ENCODE measurements at places on chromosomes 1 and 21.

- no peak for DNase-seq
These were observed 15.6 kb downstream of the BATF3 start for GRCh38 chr1:212684076-212684475.

GRCh38 chr1:108829498-108829916, 27.4 kb downstream of the AKNAD1 start:
- DNase-seq, result no peak

- DNase-seq, result no peak
These were observed 183.2 kb downstream of the MRPL39 start for GRCh38 chr21:25424048-25424447.

GRCh38 chr1:91397605-91398004, 7.0 kb downstream of the HFM1 start:
- DNase-seq, result no peak

- DNase-seq, result no peak
These were observed 24.4 kb upstream of the AGBL4 start for GRCh38 chr1:50047916-50048694.

DNA sequence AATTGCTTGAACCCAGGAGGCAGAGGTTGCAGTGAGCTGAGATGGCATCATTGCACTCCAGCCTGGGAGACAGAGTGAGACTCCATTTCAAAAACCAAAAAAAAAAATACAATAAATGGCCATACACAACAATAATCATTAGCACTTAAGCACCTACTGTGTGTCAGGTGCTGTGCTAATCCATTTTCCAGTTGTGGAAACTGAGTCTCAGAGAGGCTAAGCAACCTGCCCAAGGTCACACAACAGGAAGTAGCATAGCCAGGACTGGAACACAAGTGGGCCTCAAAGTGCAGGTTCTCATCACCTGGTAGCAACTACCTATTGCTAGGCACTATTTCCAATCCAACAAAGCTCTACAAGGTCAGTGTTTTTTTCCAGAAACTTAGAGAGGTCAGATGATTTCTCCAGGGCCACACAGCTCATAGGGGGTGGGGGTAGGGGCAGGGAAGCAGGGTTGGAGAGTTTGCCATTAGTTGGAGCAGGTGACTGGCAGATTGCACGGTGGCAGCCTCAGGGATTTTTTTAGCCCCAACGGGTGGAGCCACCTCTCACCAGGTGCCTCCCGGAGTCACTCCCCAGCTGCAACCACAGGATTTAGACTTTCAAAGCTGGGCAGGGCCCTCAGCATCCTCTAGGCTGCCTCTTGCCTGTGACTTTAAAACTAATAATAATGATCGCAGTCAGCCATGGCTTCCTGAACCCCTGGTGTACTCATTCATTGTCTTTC, 52.5 kb upstream of the ID3 start:
- DNase-seq, result no peak

- DNase-seq, result no peak
These were observed 51.2 kb upstream of the CSF3R start for GRCh38 chr1:36533897-36534296.

DNA sequence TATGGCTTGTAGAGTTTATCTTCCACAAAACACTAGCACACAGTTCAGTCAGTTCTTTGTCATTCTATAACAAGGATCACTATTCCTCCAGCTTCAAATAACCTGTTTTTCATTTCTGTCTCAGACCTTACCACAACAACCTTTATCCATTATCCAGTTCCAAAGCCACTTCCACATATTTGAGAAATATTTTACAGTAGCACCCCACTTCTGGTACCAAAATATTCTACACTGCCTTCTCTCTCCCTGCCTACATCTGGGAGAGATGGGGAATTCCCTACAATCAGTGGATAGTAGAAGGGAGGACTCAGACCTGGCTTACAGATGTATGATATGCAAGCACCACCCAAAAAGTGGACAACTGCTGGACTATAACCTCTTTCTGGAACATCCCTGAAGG, 651.4 kb downstream of the ADGRL2 start:
- no peak for DNase-seq

- no peak for DNase-seq
These were observed 37.2 kb downstream of the RRP1 start for GRCh38 chr21:43826623-43826974.

GRCh38 chr1:8423269-8423691, 105.4 kb downstream of the SLC45A1 start:
- DNase-seq, result no peak

DNA sequence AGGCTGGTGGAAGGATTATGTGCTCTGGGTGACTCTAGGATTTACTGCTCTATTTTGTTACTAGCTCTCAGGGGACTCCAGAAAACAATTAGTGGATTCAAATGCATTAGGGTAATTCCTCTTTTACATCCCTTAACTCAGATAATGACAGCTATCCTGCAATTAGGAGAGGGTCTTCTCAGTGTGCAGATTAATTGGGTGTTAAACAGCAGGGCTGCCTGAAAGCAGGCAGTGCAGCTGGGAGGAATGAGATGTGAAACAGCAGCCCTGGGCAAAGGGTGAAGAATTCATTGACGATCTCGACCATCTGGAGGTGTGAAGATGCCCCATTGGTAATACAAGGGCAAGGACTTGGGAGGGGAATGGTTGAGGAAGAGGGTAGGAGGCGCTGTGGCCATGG, 66.1 kb downstream of the HTR6 start:
- DNase-seq, result no peak

DNA sequence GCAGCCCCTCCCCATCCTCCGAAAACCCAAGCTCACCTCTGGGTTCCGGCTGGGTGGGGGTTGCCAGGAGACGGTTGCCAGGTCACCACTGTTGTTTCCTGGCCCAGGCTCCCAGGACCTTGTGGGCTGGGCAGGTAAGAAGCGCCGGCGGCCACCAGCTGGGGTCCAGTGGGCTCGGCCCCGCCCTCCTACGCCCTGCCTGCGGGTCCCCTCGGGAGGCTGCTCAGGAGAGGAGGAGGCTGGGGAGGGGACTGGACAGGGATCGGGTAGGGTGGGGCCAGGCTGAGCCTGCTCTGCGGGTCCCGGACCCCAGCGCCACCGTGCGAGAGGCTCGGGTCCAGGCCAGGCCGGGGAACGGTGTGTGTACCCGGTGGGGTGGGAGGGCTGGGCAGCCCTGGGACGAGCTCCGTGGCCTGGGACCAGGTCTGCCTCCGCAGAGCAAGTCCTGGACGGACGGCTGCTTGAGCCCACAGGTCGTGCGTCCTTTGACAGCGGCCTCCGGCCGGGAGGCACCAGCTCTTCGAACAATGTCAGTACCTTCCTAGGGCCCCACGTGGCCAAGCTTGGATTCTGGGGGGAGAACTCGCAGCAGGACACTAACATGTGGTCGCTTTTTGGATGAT, at the start of gene TTLL10:
Gene TTLL10, plus strand, starts transcription at position 88 of the 623 bp plus-strand sequence. CDS start 5,336 bp downstream, outside the sequence.
- DNase-seq, result no peak

DNA sequence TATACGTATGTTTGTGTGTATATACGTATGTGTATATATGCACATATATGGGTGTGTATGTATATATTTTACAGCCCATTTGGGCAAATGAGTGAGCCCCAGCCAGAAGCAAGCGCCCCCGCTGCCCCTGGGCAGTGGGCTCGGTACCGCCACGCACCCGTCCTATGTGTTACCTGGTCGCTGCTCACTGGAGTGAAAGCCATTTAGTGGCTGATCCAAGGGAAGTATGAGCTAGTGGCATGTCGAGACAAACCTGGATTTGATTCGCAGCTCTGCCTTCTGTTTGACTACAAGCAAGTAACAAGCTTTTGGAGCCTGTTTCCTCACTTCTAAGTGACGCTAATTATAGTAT, 35.8 kb upstream of the JAK1 start:
- DNase-seq, result no peak

DNA sequence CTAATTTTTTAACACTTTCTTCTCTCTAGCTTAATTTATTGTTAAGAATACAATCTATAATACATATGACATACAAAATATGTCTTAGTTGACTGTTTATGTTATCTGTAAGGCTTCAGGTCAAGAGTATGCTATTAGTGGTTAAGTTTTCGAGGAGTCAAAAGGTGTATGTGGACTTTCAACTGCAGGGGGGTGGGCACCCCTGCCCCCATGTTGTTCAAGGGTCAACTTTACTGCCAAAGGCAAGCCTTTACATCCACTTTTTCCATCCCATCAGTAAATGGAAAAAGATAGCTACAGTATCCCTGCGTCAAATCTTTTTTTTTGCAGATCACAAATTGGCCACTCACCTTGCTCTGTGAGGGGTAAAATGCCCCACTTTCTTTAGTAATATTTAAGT, 6.3 kb downstream of the METTL18 start:
- DNase-seq, result no peak

- no peak for DNase-seq
These were observed 1.6 kb downstream of the HES2 start for GRCh38 chr1:6417961-6418667.

DNA sequence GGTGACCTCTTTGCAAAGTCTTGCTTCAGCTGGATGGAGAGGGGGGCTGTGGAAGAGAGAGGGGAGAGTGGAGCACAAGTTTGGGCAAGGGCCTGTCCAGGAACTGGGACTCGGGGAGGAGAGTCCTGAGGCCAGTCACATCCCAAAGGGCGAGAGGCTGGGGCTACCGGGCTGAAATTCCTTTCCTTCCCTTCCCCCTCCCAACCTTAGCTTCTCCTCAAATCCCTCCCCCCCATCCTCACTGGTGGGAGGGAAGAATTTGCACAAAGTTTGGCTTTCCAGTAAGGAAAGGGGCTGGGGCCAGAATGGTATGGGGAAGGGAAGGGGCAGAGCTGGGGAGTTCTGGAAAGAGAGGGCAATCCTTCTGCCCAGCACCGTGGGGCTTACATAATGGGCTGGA, 854 bp downstream of the CNTN2 start:
- DNase-seq, result no peak

GRCh38 chr1:236681219-236681618, 5.1 kb upstream of the ACTN2 start:
- DNase-seq, result no peak

DNA sequence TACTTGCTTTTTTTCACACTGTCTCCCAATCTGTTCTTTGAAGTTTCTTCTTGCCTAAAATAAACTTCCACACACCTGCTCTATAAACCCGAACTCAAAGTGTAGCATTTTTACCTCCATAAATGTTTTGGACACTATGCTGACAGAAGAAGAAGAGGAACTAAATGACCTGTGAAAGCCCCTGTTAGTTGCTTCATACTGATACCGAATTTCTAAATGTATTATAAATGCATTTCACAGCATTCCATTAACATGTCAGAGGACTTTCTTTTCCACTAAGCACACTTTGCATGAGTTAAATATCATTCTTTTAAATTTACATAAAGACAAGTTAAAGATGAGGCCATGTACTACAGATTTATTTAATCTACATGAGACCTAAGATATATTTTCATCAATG, 281.0 kb downstream of the SMYD3 start:
- DNase-seq, result no peak

DNA sequence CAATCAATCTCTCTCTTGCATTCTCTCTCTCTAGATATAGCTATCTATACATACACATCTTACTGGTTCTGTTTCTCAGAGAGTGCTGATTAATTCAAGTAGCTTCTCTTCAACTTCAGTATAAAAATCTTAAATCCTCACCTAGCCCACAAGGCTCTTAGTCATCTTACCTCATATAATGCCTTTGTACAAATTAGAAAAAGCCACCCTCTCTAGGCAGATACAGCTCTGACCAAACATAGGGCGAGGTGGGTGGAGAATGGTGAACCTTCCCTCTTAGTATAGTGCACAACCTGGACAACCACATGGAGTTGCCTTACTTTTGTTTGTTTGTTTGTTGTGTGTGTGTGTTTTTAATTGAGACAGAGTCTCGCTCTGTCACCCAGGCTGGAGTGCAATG, 5.1 kb upstream of the INAVA start:
- no peak for DNase-seq

GRCh38 chr1:46617108-46617800, 643 bp upstream of the MOB3C start:
- no peak for DNase-seq

DNA sequence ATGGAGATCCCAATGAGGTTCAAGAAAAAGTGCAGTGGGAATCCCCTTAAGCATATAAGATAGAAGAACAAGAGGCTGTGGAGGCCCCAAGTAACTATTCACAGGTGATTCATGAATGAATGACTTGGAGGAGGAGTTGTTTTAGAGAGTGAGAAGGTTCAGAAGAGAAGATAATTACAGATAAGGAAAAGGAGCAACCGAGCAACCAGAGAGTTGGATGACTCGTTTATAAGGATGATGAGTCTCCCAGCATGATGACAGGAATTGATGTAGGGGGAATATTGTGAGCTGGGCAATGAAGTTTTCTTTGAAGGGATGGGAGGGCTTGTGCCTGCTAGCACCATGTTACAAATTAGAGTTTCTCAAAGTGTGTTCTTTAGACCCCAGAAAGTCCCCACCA, 9.8 kb downstream of the C8A start:
- no peak for DNase-seq

- DNase-seq, result no peak
These were observed 33.4 kb downstream of the RGS7 start for GRCh38 chr1:241323514-241324195.

GRCh38 chr1:226201029-226201593, 14.6 kb upstream of the ACBD3 start:
- no peak for DNase-seq

GRCh38 chr1:5620997-5621396, 371.2 kb downstream of the NPHP4 start:
- no peak for DNase-seq

DNA sequence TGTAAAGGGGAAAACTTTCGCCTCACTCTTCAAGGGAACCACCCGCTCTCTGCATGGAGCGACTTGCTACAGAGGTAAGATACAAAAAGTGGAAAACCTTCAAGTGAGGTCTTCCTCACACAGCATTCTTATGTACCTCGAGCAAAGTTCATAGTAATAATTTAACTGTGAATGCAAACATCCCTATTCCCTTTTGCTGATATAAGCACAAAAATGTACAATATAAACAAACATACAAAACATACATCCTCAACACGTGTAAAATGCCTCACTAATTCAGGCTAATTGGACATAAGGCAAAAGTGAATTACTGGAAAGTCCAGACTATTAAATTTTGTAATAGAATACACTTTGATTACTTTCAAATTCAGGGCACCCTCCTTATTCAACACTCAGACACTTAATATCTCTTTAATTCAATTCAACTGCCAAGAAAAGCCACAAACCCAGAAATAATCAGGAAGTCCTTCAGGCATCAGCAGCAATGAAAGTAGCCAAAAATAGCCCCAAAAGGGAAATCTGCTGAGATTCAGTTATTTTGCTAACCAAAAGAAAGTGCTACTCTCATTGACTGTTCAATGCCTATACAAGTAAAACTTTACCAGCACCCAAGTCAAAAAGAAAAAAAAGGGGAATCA, 15.2 kb upstream of the LMX1A start:
- DNase-seq, result no peak

DNA sequence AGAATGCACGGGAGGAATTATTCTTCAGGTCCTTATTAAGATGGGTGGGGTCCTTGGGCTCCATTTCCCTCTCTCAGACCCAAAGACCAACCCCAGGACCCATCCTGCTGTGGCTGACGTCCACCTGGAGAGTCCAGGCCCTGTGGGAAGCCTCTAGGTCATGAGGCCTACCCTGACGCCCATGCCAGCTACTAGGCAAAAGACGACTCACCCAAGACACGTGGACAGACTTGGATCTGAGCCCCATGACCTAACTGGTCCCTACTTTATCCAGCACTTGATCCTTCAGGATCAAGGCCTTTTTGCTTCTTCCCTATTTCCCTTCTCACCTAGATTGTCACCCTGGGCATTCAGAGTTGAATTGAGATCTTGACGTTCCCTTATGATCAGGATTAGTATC, 56.0 kb upstream of the CASZ1 start:
- DNase-seq, result no peak
